ENCODE measurements at places on chromosomes 11 and 22. TPM values are rescaled to one million over a fixed set of nuclear protein-coding genes. Genes with fewer than 3 reads are reported as not detected.
A peak's percentile ranks its signal among the peaks of the same experiment; 100 is the strongest.

- no peak overlapping the region for H3K4me3 ChIP-seq
- no peaks in the 10 kb centered on the region for H3K27me3 ChIP-seq
- H3K4me1 ChIP-seq = peaks cover 52% of the 10 kb centered on the region
- H3K27ac ChIP-seq = peak overlapping the region; percentile 77
Observed at GRCh38 chr22:36369922-36370791, 17.6 kb downstream of the MYH9 start.

- no peak for DNase-seq
- H3K4me3 ChIP-seq = no peak overlapping the region
- H3K27me3 ChIP-seq = no peaks in the 10 kb centered on the region
- H3K27ac ChIP-seq = no peak overlapping the region
- H3K4me1 ChIP-seq = no peaks in the 10 kb centered on the region
Observed at GRCh38 chr11:21566521-21567117, 626.3 kb upstream of the ANO5 start.

DNA sequence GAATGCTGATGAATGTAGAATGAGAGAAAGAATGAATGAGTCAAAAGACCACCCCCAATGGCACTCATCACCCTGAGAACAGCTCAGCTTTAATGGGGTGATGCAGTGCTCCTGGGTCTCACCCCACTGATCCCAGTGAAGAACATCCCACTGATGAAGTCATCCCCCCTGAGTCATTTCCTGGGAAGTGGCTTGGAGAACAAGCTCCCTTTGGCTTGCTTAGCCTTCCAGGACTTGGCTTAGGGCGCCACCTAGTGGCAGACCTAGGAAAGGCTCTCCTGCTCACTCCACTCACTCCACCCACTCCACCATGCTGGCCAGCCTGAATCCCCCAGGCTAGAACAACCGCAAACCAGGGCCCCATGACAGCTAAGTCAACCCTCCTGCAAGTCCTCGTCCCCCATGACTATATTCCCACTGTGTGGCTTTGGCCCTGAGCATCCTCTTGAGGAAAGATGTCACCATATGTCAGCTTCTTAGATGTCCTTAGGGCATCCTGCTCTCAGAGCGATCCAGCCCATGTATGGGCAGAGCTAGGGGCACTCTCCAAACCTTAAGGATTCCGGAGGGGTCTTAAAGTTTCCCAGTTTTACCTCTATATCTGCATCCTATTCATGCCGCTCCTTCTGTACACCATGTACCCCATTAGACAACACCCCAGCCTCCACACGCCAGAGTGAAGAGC is 17.8 kb upstream of the TMPRSS13 start:
- H3K27ac ChIP-seq = no peak overlapping the region
- peak; percentile 81 for DNase-seq
- 0 out of 2 replicates have a peak, but pooled peaks cover 2% of the 10 kb centered on the region for H3K4me1 ChIP-seq
- H3K27me3 ChIP-seq = no peaks in the 10 kb centered on the region

GRCh38 chr22:48827268-48827846 is 1000.3 kb downstream of the BRD1 start:
- no peaks in the 10 kb centered on the region for H3K27me3 ChIP-seq
- no peaks in the 10 kb centered on the region for H3K4me1 ChIP-seq
- H3K27ac ChIP-seq = no peak overlapping the region
- peak; percentile 39 for DNase-seq
- no peaks in the 10 kb centered on the region for H3K36me3 ChIP-seq
- no peak overlapping the region for H3K4me3 ChIP-seq

DNA sequence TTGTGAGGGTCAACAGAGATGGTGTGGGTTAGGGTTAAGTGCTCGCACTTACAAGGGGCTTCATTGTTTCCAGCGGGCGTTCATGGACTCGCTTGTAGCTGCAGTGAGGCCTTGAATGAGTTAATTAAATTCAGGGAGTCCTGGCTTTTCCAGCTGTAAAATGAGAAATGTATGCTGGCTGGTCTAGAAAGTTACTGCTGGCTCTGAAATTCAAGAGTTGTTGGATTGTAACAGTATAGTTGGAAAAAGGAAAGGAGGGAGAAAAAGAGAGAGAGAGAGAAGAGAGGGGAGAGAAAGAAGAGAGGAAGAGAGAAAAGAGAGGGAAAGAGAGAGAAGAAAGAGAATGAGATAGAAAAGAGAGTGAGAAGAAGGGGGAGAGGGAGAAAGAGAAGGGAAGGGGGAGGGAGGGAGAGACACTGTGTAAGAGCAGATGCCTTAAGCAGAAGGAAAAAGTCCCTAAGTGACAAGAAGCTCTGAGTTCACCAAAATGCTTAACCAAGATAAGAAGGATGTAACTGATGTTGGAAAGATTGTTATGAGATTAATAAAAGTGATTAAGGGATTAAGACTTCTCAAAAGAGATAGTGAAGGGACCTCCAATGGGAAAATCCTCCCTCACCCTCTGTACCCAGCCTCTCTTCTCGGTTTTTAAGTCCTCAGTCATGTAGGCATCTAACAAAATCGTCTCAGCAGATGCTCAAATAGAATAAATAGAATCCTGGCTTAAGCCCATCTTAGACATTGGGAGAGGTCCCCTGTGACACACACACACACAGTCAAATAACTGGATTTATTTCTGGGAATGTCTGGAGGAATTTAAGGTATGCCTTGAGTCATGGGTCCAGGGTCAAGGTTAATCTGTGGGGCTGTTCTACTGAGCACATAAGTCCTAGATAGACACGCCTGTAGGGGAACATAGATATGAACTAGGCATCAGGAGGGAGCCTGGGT is 477.9 kb downstream of the MIAT start:
- no peaks in the 10 kb centered on the region for H3K27me3 ChIP-seq
- H3K36me3 ChIP-seq = no peaks in the 10 kb centered on the region
- DNase-seq = no peak
- H3K27ac ChIP-seq = no peak overlapping the region
- H3K4me3 ChIP-seq = no peak overlapping the region
- H3K4me1 ChIP-seq = no peaks in the 10 kb centered on the region

- H3K4me1 ChIP-seq = no peaks in the 10 kb centered on the region
- H3K36me3 ChIP-seq = no peaks in the 10 kb centered on the region
- no peak overlapping the region for H3K27ac ChIP-seq
- H3K27me3 ChIP-seq = peaks cover 42% of the 10 kb centered on the region
- no peak for DNase-seq
Observed at GRCh38 chr11:75771646-75772410, 3.2 kb downstream of the DGAT2 start.

DNA sequence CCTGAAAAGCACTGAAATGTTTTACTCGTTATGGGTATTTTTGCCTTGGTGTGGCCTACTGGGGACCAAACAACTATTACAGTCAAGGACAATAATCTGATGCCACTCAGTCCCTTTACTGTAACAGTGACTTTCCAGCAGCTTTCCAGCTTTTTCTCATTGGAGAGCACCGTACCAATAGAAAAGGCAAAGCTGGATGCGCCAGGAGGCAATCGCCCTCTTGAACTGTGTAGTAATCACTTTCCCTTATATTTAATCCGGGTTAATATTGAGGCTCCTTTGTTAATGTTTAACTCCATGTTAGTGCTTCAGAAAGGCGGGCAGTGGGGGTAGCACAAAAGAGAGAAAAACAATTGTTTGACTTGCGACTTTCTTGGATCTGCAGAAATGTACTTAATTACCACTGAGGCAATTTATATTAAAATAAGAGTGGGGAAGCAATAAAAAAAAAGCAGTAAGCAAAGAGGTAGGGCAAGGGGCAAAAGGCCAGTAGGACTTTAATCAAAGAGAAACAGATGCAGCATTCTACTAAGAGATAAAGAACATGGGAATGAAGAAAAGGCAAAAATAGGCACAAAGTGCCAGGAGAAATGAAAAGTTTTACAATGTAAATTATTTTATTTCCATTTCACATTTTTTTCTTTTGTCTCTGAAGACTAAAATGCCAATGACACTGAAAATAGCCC is 81.6 kb downstream of the LRRC4C start:
- no peak overlapping the region for H3K27ac ChIP-seq
- DNase-seq = no peak
- no peaks in the 10 kb centered on the region for H3K27me3 ChIP-seq
- H3K36me3 ChIP-seq = no peaks in the 10 kb centered on the region

DNA sequence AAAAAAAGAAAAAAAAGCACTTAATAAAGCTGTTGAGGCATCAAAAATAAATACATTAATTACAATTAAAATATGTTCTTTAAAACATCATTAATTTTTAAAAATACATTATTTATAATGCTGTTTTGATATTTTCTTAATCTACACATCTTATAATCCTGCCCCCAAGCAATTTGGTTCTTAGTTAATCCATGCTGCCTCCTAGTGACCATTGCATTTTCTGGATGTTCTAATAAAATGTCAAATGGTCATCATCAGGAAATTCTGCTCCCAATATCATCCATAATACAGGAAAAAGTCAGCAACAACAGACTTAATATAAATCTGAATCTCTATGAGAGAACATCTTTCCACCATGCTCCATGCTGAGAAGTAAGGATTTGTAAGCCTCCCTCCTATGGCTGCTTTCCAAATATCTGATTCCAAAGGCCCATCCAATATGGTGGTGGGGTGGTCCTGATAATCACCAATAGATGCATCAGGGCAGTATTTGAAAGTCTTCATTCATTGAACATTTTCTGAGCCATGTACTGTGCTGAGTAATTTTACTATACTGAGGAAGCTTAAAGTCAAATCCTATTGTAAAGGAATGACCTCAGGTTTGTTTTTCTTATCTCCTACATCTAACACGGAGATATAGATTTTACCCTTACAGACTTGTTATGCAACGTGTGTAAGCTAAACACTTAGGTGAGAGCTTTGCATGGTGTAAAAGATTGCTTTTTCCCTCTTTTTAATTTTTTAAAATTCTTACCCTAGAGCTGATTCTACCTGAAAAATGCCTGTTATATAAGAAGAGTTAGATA is 124.7 kb upstream of the BMAL1 start:
- no peak for DNase-seq
- no peak overlapping the region for H3K27ac ChIP-seq
- H3K4me1 ChIP-seq = no peaks in the 10 kb centered on the region
- H3K4me3 ChIP-seq = no peak overlapping the region
- H3K27me3 ChIP-seq = no peaks in the 10 kb centered on the region

The POTEH gene
- total RNA-seq = not detected

The NOX4 gene
- total RNA-seq = 2.3 TPM

The NAALAD2 gene
- 4.1 TPM for total RNA-seq

The OR51S1 gene
- not detected for total RNA-seq

The ADAMTS15 gene
- 4.9 TPM for total RNA-seq

Data from H1 (cell line).